Occipital lobe (tissue), 3 donors: ENCODE measurements at places on chromosomes 11 and 22. TPM values are rescaled to one million over a fixed set of nuclear protein-coding genes. Genes with fewer than 3 reads are reported as not detected.

ARRB1 gene
- total RNA-seq: 55.4 TPM

ALG9 gene
- total RNA-seq: 95.6 TPM

TNNT3 gene
- 2.0 TPM for total RNA-seq

ARHGAP32 gene
- 134 TPM for total RNA-seq

PKP3 gene
- under 0.01 TPM for total RNA-seq

IL18 gene
- total RNA-seq: 2.0 TPM

PLEKHB1 gene
- total RNA-seq: 4.1 TPM

RAC2 gene
- not detected for total RNA-seq

TMEM225 gene
- total RNA-seq: not detected

LRRC74B gene
- not detected for total RNA-seq
